ENCODE measurements at places on chromosomes 12 and 14.

GRCh38 chr14:58060077-58060476, 91.9 kb downstream of the ARMH4 start:
- DNase-seq: no peak

- DNase-seq: no peak
Observed at GRCh38 chr14:53626761-53627160, 329.9 kb downstream of the BMP4 start.

GRCh38 chr12:50574601-50575348, 70.0 kb downstream of the DIP2B start:
- no peak for DNase-seq

- no peak for DNase-seq
Observed at GRCh38 chr12:114611145-114612018, 72.6 kb downstream of the TBX3 start.

GRCh38 chr12:104469523-104469922, 12.8 kb downstream of the CHST11 start:
- no peak for DNase-seq

DNA sequence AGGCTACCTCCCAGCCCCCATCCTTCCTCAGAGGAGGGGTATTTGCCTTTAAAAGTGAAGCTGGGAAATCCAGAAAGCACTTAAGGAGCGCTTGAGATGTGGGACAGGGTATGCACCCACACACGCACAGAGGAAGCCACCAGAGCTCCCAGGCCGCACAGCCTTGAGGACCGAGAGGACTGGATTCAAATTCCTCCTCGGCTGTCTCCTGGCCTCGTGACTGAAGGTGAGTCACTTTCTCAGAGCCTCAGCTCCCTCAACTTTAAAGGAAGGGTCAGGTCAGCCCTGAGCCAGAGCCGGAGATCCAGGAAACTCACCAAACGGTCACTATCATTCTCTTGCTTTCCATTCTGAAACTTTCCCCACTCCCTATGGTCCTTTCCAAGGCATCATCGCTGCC, 37.6 kb downstream of the BCL11B start:
- DNase-seq: no peak

DNA sequence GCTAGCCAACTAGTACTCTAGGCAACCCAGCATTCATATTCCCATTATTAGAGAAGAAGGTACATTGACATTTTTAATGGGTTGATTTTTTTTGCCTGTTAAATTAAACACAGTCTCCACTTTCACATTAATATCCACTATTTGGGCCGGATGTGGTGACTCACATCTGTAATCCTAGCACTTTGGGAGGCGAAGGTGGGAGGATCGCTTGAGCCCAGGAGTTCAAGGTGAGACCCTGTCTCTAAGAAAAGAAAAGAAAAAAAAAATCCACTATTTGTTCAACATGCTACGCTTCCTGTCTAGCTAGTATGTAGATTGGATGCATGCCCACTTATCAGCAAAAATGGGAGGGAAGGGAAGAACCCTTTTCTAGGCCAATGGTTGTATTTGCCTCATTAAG, 7.1 kb upstream of the CRADD start:
- DNase-seq: no peak

DNA sequence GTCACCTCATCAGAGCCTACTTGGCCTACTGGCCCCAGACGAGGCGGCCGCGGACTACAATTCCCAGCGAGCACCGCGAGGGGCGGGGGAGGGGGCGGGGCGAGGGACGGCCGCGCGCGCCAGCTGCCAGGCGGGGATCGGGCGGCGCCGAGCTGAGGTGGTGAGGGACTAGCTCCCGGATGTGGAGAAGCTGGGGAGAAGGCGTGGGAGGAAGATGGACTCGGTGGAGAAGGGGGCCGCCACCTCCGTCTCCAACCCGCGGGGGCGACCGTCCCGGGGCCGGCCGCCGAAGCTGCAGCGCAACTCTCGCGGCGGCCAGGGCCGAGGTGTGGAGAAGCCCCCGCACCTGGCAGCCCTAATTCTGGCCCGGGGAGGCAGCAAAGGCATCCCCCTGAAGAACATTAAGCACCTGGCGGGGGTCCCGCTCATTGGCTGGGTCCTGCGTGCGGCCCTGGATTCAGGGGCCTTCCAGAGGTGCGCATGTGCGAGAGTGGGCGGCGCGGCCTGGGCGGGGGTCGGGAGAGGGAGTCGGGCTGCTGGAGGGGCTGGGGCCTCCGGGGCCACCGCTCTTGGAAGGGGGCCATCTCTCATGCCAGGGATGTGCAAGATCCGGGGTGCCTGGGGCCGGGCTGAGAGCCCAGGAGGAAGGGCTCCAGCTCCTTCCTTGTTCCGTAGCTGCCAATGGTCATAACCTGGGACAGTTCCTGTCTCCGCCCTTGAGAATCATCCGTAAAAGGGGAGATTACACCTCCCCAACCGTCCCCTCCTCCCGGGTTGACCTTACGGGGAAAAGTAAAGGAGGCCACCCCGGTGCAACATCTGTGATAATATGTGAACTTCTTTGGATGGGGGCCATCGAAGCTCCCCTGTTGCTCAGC, at the start of gene CMAS:
CMAS (plus strand) TSS at position 129 of the 878 bp plus-strand sequence; CDS start at position 215, 86 bp downstream.
- peak; percentile 76 for DNase-seq

- DNase-seq: no peak
Observed at GRCh38 chr14:106491851-106492250, 965.5 kb downstream of the TMEM121 start.

DNA sequence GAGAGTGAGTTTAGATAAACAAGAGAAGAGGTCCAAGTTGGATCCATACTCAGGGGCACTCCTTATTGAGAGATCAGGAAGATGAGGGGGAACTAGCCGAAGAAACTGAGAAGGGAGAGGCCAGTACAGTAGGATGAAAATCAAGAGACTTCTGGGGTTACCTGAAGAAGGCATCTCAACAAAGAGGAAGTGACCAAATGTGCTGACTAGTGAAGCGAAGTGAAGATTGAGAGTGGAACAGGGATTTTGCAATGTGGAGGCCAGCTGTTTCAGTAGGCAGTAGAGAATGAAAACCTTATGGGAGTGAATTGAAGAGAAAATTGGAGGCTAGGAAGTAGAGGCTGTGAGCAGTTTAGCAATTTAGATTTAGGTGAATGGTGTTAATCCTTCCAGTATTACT, 153.0 kb downstream of the SYNE2 start:
- no peak for DNase-seq

GRCh38 chr14:58151133-58152013, 640 bp downstream of the ARMH4 start:
- DNase-seq: no peak

GRCh38 chr12:42741771-42742510, 152.4 kb upstream of the PRICKLE1 start:
- no peak for DNase-seq

DNA sequence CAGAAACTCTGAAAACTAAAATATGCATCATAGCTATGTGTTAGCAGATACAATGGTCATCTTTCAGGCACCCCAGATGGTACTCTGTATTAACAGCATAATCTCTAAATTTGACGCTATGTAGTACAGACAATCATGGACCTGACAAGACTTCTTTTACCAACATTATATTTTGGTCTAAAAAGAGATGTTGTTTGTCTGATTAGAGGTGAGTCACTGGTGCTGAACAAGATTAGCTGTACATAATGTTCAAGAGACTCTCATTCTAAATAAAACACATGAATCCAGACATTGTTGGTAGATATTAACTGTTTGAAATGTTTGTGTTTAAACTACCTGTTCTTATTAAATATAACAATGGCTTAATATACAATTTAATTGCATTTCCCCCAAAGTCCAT, 146.4 kb upstream of the LMNTD1 start:
- no peak for DNase-seq

DNA sequence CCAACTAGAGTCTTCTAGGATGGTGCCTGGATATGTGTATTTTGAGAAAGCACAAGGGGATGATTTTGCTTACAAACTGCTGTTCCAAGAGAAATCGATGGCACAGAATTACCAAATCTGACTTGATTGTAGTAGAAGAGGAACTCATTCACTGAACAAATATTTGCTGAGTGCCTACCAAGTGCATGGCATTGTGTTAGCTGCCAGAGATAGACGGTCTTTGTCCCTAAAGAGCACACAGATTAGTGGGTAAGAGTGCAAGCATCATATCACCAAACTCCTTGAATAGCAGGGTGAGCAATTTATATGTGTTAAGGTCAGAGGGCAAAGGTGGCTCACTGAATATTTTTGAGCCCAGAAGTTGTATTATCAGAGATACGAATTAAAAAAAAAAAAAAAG, 3.5 kb upstream of the FOXN3 start:
- no peak for DNase-seq

DNA sequence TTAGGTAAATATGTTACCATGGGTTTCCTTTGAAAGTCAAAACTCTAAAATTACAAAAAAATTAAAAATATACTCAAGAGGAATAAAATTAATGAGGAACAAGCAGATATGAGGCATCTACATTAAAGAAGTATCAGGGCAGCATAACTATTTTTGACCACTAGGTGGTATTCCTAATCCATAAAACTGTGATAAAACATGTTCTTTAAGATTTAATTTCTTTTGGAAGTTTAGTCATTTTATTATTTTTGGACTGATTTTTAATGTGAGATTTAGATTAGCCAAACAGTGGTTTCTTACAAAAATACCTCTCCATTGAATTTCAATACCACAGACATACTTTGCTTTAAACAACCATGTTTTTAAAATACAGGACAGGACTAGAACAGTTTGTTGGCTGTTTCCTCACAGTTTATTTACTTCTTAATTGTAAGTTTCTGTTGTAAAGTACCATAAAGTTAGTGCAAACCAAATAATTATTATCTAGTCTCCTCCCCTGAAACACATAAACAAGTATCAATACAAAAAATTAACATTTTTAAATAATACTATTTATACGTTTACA, 49.8 kb downstream of the NTS start:
- DNase-seq: no peak

GRCh38 chr14:58646479-58646878, 8.7 kb downstream of the DACT1 start:
- no peak for DNase-seq

- no peak for DNase-seq
Observed at GRCh38 chr12:79351251-79351650, 339.5 kb downstream of the PAWR start.

DNA sequence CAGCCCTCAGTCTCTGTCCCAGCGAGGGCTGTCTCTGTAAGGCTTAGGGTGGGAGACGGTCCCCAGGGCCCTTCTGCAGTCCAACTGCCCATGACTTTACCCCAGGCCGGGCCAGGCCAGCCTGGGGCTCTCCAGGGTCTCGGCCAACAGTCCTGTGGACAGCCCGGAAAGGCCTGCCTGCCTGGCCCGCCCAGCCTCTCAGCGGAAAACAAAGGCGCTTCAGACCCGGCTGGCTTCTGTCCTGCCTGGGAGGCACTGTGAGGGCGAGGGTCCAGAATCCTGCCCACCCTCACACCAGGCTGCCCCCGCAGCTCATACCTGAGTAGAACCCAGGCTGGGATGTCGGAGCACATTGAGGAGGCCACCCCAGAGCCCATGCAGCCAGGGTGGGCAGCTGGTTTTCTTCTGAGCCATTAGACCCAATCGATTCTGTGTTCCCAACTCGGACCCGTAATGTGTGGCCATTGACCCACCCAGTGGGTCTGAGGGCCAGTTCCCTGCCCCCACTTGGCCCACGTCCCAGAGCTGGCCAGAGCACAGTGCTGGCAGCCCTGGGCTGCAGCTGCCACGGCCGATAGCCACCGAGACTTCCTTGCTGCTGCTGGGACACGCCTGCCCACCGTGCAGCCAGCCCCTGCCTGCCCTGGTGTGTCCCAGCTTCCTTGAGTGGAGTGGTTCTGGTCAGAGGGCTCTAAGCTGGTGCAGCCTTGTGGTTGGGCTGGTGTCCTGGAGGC, 1.6 kb downstream of the CRIP2 start:
- DNase-seq: no peak

GRCh38 chr12:18689771-18690170, 48.0 kb downstream of the PLCZ1 start:
- DNase-seq: no peak

DNA sequence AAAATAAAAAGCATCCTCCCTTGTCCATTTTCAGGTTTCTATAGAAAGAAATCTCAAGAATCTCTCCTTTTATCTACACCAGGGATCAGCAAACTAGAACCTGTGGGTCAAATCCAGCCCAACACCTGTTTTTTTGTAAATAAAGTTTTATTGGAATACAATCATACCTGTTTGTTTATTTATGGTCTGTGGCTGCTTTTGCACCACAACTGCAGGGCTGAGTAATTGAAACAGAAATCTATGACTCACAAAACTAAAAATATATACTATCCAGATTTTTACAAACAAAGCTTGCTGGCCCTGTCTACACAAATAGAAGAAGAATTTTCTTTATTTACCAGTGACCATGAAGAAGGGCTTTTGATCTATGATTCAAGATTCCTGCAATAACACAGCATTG, 95.1 kb upstream of the COCH start:
- DNase-seq: no peak

DNA sequence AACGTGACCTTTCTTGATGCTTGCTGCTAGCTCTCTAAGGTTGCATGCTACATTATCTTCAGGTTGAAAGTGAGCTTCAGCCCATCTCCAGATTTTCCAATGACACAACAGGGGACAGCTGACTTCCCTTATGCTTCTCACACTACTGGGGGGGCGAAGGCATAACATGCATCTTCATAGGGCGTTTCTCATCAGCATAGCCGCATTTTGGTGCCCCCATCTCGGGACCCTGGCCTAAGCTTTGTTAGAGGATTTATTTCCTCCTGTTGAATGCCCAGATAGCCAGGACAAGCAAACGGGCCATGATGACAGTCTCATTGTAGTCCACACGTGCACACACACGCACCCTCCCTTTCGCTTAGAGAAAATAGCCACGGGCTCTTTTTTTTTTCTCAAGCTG, 30.7 kb downstream of the SSPN start:
- no peak for DNase-seq

- DNase-seq: no peak
Observed at GRCh38 chr12:51907083-51907855, at the start of gene ACVRL1. TSS of gene ACVRL1 (plus strand) at chr12:51907504. CDS start at chr12:51912475, 4,971 bp downstream.

DNA sequence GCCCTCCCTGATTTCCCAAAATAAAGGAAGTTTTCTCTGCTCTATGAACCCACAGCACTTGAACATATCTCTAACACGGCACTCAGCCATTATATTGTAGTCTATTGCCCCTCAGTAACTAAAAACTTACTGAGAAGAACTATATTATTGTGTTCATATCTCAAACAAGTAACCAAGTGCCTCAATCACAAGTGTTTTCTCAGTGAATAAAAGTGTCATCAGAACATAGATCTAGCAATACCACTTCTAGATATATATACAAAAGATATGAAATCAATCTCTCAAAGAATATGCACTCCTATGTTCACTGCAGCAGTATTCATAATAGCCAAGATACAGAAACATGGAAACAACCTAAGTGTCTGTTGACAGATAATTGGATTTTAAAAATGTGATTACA, 138.1 kb downstream of the NELL2 start:
- no peak for DNase-seq

GRCh38 chr12:105212438-105212837, 23.5 kb downstream of the APPL2 start:
- DNase-seq: no peak

- no peak for DNase-seq
Observed at GRCh38 chr12:195156-195555, 18.8 kb downstream of the SLC6A12 start.

GRCh38 chr14:99478128-99478527, 2.5 kb downstream of the SETD3 start:
- no peak for DNase-seq

GRCh38 chr14:79965896-79966295, 245.4 kb downstream of the DIO2 start:
- no peak for DNase-seq

All from stimulated activated naive CD8-positive, alpha-beta T cell treated with anti-CD3 and anti-CD28 coated beads, Interleukin-15, amount 100 ng/mL, for 72 hours (primary cell).